ENCODE measurements at places on chromosomes 7 and 10.

DNA sequence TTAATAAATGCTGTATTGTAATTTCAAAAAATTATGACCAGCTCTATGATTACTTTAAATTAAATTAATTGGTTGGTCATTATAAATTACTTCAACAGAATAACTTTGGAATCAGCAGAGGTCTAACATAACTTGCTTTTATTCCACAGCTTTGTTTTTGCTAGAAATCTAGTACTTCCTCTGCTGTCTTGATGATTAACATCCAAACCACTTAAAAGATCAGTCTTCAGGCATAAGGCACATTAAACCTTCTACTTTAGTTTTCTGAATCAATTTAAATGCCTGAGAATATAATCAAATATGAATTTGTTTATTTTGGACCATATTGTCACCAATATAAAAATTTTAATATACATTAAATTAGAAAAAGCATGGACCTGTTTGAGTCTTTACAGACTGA, 465.3 kb downstream of the ARL4A start:
- no peak for DNase-seq

GRCh38 chr10:6207658-6208057, 4.9 kb downstream of the PFKFB3 start:
- no peak for DNase-seq

- no peak for DNase-seq
These were observed 147.5 kb upstream of the RSU1 start for GRCh38 chr10:16964576-16965343.

DNA sequence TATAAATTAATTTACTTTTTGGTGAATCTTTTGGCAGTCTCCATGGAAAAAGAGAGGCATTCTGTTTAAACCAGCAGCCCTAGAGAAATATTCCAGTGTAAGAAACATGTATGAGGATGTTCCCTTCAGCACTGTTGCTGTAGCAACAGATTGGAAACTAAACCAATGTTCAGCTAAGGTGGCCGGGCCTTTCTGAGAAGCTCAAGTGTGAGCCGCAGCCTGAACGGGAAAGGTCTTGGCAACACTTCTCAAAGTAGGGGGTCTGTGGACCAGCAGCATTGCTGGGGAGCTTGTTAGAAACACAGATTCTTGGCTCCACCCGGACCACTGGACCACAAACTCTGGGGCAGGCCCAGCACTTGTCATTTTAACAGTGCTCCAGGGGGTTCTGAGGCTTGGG, 36.2 kb downstream of the RAMP3 start:
- no peak for DNase-seq

DNA sequence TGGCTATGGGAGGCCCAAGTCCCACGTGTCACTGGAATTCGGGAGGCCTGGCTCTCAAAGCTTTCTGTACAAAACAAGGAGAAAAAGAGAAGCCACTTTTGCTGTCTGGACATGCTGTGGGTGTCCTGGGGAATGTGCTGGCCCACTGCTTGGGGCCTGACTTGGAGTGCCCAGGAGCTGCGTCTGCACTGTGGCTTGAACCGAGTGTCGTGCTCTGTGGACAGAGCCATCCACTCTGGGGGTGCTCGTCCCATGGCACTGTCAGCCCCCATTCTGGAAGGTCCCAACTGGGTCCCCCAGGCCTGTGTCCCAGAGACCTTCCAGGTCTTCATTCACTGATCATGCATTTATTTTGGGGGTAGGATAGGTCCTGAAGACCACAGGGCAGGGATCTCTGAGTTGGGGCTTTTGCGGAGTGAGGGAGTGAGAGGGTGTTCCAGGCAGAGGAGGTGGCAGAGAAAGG, 138.0 kb downstream of the LHPP start:
- no peak for DNase-seq

DNA sequence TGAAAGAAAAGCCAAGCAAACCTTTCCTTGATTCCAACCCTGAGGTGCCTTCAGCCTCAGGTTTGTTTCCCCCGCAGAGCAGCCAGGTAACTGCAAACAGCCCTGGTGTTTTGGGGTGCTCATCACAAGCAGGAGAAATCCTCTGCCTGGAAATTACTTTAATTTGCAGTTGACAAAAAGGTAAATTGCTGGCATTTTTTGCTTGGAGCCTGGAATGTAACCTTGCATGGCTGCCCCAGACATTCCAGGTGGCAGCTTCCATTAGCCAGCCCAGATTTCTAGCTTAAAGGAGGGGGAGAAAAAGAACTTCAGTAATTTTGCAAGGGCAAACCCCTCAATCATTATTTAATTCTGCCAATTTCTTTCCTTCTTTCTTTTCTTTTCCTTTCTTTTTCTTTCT, 194.4 kb downstream of the MYOF start:
- DNase-seq = no peak

DNA sequence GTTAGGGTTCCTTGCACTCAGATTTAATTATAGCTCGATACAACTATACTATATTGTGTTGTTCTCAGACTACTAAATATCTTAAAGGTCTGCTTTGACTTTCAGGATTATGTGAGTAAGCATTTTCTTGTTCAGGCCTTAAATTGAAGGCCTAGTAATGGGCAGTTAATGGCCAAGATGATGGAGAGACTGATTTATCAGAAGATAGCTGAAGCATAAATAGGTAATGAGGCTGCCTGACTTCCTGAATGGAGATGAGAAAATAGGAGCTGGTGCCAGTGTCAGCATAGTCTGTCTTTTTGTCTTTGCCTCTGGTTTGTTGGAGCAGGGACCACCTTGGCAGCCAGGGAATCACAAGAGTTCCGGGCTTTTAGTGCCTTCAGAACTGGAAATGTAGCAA, 32.2 kb downstream of the ADAM22 start:
- no peak for DNase-seq

- no peak for DNase-seq
These were observed 57.3 kb downstream of the ZNF438 start for GRCh38 chr10:30974355-30974754.

- DNase-seq = no peak
These were observed 58.6 kb upstream of the KCNIP2 start for GRCh38 chr10:101902032-101902819.

GRCh38 chr10:70775679-70776454, 9.3 kb downstream of the TBATA start:
- no peak for DNase-seq

DNA sequence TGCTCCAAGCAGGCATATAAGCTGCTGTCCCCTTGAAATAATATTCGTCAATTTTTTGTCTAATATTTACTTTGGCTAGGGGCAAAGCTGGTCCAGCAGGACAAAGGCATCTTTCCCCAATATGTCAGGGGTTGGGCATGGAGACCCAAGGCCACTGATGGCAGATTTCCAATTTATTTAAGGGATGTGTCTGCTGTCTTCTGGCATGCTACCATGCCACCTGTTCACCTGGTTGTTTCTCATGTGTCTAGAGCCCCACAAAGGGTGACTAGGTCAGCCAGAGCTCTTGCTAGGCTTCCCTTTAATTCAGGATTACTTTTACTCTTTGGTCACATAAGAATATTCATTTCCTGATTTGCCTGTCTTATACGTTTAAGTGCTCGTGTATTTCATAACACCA, 22.1 kb upstream of the SYPL1 start:
- DNase-seq = no peak

DNA sequence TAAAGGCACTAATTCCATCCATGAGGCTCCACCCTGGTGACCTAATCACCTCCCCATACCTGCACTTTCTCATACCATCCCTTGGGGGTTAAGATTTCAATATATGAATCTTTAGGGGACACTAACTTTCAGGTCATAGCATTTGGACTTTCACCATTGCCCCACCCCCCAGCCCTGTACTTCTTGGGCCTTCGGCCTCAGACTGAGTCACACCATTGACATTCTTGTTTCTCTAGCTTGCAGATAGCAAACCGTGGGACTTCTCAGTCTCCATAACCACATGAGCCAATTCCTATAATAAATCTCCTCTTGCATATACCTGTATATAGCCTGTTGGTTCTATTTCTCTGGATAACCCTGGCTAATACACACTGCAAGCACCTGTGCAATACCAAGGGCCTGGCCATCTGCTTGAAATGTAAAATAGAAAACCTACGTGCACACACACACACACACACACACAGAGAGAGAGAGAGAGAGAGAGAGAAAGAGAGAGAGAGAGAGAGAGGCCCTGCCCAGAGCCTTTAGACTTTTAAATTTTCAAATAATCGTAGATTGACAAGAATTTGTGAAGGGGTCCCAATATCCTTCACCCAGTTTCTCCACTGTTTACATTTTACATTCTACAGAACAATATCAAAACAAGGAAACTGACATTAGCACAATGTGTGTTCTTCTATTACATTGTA, 25.3 kb downstream of the ANXA8 start:
- DNase-seq = no peak

GRCh38 chr10:25697412-25697811, 236.6 kb upstream of the MYO3A start:
- DNase-seq = no peak

- DNase-seq = no peak
These were observed 334.9 kb downstream of the ELMO1 start for GRCh38 chr7:37113661-37114355.

DNA sequence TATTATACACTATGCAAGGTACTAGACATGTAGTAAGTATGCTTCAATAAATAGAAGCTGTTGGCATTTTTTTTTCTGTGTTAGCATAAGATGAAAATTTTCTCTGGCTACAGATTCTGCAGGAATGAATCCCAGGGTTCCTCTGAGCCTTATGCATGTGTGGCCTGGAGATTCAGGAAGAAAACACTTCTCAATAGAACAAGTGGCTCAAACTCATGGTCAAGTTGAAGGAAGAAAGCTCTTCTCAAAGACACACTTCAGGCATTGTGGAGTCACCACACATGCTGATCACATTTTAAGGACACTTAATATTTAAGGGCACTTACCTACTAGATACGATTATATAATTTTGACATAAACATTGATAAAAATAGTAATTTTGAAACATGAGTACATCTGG, 19.5 kb downstream of the DNAH11 start:
- DNase-seq = no peak

GRCh38 chr7:97865104-97865503, 7.1 kb downstream of the ASNS start:
- no peak for DNase-seq

- no peak for DNase-seq
These were observed 48.7 kb upstream of the SHH start for GRCh38 chr7:155860840-155861479.

Measured in activated T-helper 1 cell treated with anti-CD3 and anti-CD28 coated beads, Interleukin-2, amount 50 U/mL, for 16 hours (primary cell).